ENCODE measurements at places on chromosomes 3 and 15.

DNA sequence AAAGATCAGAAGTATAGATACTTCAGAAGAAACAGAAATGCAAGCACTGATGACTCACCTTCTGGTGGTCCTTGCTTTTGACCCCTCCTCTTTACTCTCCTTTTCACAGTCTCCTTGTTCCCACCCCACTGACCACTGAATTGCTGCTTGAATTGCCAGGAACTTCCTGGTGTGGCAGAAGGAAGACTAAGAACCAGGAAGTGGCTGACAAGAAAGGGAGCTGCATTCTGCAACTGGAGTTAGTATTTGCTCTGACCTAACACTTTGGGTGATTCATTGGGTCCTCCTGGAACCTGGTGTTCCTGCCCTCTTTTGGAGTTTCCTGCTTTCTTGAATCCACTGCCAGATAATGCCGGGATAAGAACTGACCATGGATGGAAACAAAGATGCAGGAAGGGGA is 23.0 kb downstream of the KY start:
- DNase-seq: no peak

GRCh38 chr3:97979610-97980009 is 7.4 kb upstream of the RIOX2 start:
- DNase-seq: no peak

DNA sequence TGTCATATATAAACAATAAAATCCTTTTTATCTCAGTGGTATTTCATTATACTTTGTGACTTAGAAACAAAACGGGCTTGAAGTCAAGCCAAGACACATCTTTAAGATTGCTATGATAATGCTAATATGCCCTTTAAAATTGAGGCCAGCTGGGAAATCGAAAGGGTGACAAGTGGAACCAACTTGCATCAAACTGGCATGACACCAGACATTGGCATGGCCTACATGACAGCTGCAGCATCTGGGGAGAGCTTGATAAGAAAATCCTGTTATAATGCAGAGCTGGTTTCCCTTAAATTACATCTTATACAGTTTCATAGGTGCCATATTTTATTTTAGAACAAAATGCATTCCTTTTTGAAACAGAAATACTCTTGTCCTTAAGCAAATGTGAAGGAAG is 325.2 kb downstream of the ZBBX start:
- DNase-seq: no peak

DNA sequence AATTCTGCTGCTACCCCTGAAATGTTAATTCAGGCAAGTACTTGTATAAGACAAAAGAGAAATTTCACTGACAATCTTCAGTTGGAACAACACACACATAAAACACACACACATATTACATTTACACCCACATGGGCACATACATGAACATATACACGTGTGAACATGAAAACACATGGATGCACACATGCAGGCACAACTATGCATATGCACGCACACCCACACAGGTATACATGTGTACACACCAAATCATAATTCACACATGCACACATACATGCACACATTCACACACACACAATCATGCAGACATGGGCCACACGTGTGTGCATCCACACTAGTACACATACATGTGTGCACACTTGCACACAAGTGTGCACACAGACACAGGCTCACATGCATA is 277.8 kb downstream of the OCA2 start:
- no peak for DNase-seq

DNA sequence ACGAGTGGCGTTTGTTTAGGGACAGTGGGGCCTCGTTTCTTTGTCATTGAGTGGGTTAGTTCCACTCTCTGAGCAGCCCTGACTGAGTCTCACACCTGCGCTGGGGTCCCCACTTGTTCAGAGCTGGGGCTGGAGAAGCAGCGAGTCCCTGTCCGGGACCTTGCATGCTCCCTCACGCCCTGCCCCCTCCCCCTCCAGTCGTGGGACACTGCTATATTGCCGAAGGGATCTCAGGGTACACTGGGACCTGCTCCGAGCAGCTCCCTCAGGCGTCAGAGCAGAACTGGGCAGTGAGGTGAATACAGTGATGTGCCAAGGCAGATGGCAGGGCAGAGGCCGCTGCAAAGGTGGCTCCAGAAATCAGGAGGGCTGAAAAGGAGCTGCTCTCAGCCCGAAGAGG is 59.9 kb upstream of the KLF13 start:
- DNase-seq: no peak
